Heart left ventricle (tissue), 16 donors: ENCODE measurements at places on chromosomes 1 and 21. TPM values are rescaled to one million over a fixed set of nuclear protein-coding genes. Genes with fewer than 3 reads are reported as not detected.

The OR2T11 gene
- not detected for total RNA-seq

The RSPO1 gene
- total RNA-seq, result not detected

The GRIK3 gene
- 0.06 TPM for total RNA-seq

The USH2A gene
- total RNA-seq, result 4.7 TPM

The FAAP20 gene
- total RNA-seq, result 30.3 TPM

The SOX13 gene
- total RNA-seq, result 8.8 TPM

The PRCC gene
- 39.0 TPM for total RNA-seq

The RXFP4 gene
- not detected for total RNA-seq

The ADAMTS5 gene
- 2.1 TPM for total RNA-seq

The IQCC gene
- total RNA-seq, result 0.93 TPM

The CELA2B gene
- total RNA-seq, result not detected

The BATF3 gene
- total RNA-seq, result 0.71 TPM

The STUM gene
- total RNA-seq, result 1.7 TPM
